Activated T-cell treated with anti-CD3 and anti-CD28 coated beads for 48 hours (primary cell): ENCODE measurements at places on chromosomes 2 and 18.

GRCh38 chr2:229800997-229801754 is 86.8 kb upstream of the DNER start:
- peak; percentile 50 for DNase-seq

DNA sequence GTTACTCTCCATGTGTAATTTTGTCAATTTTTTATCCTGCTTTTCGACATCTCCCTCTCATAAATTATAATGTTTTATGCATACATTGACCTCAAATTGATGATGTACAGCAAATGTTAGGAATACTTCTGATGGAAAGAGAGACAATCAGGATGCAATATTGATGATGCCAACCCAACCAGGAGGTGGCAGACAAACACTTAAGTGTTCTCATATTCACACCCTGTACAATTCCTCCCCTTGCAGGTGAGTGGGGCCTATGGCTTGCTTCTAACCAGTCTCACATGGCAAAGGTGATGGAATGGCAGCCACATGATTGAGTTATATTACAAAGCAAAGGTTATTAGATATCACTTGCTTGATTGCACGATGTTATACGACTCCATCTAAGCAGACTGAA is 594.3 kb upstream of the REG3G start:
- DNase-seq: no peak

DNA sequence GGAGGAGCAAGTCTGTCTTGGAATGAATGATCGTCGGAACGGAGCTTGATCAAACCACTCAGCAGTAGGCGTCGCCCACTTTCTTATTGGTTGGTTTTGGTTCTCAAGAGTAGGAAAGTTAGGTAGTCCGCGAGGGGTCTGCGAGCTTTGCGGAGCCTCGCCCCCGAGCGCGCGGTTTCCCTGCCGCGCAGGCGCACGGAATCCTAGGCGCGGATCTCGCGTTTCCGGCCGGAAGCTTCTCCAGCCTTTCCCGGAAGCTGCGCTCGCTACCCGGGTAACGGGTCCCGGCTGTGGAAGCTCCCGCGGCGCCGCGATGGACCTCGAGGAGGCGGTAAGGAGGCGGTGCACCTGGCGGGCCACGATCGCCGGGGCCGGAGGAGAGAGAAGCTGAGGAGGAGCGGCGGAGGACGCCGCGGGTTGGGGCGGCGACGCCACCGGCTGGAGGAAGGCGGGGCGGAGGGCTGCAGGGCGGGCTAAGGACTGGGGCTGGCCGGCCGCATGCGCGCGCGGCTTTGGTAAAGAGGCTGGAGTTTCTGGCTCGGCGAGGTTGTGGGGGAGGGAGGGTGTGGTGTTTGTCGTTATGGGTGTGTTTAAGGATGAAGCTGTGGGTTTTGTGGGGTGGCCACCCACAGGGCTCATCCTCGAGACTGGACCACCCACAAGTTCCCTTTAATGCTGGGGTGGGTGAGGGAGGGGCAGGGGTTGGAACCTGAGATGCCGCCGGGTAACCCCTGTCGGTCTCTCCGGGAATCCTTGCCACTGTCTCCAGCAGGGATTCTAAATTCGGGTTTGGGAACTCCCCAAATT is at the start of gene TAF1B:
TSS of gene TAF1B (plus strand) at position 246 of the 807 bp plus-strand sequence. CDS start at position 314, 68 bp downstream.
- DNase-seq: peak; percentile 92

DNA sequence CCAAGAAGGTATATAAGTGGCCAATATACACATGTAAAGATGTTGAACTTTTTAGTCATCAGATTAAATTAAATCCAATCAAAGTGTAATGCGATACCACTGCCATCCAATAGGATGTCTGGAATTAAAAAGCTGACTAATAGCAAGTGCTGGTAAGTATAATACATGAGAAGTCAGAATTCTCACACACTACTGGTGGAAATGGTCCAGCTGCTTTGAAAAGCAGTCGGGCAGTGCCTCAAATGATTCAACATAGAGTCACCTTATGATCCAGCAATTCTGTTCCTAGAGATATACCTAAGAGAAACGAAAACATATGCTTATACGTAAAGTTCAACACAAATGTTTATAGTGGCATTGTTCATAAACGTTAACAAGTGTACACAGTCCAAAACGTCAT is 124.1 kb upstream of the MYT1L start:
- no peak for DNase-seq

DNA sequence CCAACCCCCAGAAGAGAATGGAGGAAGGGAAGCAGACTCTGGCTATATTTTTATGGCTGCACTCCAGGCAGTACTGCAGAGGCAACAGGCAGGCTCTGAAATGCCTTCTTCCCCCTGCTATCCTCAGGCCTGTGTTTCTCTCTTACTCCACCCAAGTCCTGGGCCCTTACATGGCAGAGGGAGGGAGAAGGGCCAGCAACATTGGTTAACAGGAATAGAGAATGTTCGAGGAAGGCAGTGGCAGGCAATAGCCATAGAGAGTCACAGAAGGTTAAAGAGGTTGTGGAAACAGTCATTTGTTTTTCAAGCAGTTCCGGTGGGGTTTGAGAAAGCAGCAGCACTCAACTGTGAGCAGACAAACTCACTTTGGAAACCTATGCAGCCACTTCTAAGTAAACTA is 15.1 kb upstream of the DARS1 start:
- no peak for DNase-seq

DNA sequence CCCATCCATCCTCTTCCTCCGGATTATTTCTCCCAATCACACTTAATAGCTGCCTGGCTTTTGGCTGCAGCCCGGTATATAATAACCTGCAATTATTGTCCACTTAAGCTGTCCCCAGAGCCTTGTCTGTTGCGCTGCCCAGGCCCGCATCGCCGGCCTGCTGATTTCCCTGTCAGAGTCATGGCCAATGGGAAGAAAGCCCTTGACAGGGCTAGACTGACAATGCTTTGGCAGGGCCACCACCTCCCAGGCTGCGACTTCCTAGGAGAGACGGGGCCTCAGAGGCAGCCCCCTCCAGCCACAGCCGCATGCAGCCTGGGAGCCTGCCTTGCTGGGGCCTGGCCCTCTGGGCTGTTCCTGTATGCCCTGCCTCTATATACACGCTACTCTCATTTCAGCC is 10.0 kb upstream of the CELF4 start:
- no peak for DNase-seq

DNA sequence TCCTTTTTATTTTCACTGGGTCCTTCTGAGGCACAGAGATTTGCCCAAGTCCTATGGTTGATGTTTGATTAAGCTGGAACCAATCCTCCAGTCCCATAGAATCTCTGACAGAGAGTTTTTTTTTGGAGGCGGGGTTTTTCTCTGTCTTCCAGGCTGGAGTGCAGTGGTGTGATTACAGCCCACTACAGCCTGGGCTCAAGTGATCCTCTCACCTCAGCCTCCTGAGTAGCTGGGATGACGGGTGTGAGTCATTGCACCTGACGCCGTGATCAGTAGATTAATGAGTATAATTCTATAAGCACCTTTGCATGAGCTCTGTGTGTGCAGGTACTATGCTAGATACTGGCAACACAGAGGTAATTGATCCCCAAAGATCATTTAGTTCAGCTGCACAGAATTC is 15.3 kb upstream of the TRPM8 start:
- no peak for DNase-seq

DNA sequence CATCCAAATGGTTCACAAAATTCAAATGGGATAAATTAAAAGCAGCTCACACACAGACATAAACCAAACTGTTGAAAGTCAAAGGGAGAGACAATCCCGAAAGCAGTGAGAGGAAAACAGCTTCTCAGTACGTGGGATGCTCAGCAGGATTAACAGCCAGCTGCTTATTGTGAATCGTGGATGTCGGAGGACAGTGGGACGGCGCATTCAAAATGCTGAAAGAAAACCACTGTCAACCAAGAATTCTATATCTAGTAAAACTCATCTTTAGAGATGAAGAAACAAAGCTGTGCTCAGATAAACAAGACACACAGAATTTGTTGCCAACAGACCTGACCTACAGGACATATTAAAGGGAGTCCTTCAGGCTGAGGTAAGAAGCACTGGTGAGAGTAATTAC is 102.9 kb downstream of the NFATC1 start:
- DNase-seq: no peak

GRCh38 chr2:131488306-131489205 is 3.6 kb downstream of the MZT2A start:
- DNase-seq: no peak

DNA sequence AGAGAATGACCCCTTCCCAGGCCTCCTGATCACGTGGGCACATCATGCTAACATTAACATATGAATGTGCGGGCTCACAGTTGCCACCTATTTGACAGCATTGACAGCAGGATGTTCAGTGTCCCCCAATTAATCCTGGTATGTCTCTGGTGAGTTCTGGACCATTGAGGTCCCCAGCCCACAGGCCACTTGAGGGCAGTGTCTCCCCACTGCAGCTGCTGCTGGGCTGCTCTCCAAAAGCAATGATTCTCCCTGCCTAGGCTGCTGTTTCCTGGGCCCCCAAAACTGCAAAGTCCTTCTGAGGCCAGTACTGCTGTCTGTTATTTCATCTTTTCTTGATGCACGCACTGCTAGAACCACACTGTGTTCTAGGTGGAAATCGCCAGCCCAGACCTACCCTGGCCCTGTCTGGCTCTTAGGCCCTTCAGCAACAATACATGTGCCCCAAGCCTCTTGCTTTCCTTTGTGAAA is 52.7 kb upstream of the MAPK4 start:
- DNase-seq: no peak

GRCh38 chr2:9964334-9964980 is 13.0 kb downstream of the GRHL1 start:
- DNase-seq: no peak

DNA sequence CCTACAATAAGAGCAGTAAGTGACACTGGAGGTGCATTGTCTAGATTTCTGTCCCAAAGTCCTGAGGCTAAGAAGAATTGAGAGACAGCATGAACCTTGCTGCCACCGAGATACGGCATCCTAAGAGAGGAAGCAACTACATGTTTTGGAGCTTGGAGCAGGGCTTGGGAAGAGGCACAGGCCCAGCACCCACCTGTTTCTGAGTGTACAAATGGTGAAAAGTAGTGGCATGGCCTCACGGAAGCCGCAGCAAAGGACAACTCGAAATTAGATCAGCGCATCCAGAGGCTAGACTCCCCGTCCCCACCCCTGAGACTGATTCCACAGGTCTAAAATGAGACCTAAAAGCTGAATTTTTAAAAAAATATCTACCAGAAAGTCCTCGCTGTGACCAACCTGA is 127.5 kb downstream of the PTGR3 start:
- DNase-seq: no peak

GRCh38 chr18:63585988-63586387 is 1.2 kb upstream of the SERPINB13 start:
- DNase-seq: no peak

GRCh38 chr2:70241340-70241739 is 7.1 kb downstream of the TIA1 start:
- DNase-seq: no peak

DNA sequence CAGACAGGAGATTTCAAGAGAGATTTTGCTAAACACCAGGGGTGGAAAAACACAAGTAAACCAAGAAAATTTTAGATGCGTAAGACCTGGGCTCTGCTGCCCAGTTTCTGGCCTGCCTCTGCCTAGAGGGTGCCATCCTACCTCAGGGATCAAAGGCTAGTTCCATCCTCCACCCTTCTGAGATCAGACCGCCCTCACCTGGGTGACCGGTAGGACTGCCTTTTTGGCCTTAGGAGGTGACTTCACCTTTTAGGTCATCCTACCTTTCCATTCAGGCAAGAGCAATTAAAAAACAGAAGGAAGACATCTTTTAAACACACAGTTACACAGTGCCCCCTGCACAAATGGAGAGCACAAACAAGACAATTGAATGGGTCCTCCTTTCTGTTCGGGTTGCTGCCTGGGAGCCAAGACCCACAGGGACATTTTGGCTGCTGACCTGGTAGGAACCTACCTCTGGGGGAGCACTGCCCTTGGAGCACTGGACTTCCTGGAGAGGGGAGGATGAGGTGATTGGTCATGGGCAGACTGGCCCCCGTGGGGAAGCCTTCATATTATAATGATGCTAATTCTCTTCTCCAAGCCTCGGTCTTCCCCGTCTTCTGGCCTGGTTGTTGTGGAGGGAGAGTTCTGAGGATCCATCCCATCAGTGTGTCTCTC is 3.1 kb downstream of the PSD4 start:
- DNase-seq: no peak

- DNase-seq: no peak
Observed at GRCh38 chr18:54798186-54798585, 30.1 kb upstream of the RAB27B start.

GRCh38 chr2:11582862-11583752 is 49.3 kb downstream of the GREB1 start:
- peak; percentile 67 for DNase-seq

GRCh38 chr2:165874445-165875039 is 79.0 kb downstream of the TTC21B start:
- DNase-seq: no peak

GRCh38 chr2:31384771-31385276 is 29.7 kb downstream of the XDH start:
- no peak for DNase-seq

- no peak for DNase-seq
Observed at GRCh38 chr2:63696496-63696895, 107.7 kb downstream of the MDH1 start.

DNA sequence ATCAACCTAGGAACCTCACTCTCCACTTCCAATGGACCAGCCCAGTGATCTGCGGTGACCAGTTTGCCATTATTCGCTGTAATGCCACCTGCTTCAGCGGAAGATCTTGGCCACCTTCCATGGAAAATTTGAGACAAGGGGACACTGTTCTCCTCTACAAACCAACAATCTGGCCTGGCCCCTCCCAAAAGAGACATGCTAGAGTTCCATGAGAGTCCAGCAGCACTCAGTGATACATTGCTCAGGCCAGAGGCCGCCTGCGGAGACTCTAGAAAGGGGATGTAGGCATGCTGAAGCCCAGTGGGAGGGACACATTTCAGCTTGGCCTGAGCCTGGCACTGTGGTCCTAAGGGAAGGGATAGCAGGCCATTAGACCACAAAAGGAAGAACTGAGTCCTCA is 58.3 kb downstream of the COL6A3 start:
- DNase-seq: no peak

DNA sequence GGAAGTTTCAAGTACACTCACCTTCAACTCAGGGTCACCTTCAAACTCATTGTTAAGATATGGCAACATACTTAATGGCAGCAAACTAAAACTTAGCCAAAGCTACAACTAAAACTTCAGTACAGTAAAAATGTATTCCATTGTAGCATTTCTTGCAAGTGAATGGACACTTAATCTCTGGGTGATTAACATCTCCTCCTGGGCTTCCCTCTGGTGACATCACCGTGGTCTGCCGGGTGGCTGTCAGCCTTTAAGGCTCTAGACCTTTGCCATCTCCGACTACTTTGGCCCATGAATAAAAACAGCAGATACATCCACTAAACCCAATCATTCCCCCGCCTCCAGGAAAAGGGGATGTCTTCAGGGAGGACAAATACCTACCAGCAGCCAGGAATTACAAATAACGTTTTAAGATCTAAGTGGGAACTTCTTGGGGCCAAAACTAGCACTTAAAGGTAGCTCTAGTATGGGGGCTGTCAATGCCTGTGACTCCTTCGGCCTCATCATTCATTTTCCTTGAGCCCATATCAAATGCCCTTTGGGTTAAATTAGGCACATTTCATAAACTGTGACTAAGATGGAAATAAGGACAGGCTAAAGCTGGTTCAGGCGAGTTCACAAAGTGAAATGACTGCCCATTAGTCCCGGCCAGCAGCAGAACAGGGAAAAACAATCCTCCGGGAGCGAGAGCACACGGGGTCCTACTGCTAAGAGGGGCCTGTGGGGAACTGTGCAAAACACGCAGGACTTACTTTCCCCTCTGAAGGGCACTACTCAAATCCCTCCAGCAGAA is 1.1 kb downstream of the TFCP2L1 start:
- no peak for DNase-seq
